ENCODE measurements at places on chromosomes 4 and X.

DNA sequence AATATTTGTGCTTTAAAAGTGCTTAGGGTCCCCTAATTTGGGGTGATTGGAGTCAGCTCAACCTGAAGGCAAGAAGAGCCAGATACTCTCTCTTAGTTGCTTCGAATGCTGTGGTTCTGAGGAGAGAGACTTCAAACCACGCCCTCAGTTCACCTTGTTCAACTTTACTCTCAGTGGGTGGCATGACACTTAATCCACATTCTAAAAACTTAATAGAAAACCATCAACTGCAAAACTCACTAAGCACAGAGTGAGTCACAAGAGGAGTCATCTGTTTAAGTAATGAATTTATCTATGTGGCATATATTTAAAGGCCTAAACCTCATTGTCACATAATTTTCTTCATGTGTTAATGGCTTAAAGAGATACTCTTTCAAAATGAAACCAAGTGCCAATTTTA is 99.5 kb upstream of the SLC4A4 start:
- no peak for DNase-seq

- peak; percentile 53 for DNase-seq
Measured at GRCh38 chr4:112296949-112297880, at the start of gene ALPK1. Gene ALPK1, plus strand, starts transcription at chr4:112297369.

DNA sequence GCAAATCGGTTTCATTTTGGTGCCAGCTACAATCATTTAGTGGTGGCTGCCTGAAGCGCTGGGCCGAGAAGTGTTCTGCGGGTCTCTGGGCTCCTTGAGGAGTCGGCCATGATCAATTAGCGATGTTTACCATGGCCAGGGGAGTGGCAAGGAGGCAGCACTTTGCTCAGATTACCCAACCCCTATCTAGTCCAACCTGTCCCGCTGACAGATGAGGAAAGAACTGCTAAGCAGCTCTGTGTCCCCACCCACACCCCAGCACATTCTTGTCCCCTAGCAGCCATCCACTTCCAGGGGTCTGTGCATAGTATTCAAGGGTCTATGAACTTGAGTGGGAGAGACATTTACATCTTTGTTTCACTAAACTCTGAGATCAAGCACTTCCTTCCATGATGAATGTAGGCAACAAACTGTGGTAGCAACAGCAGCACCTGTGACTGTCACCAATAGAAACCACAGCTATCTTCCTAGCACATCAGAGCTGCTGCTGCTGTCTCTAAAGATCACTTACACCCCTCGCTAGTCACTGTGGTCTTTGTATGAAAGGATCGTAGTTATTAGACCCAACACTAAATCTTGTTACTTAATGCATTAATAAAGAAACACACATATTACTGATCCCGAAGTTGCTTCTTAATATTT is 331.6 kb downstream of the BCOR start:
- no peak for DNase-seq

- no peak for DNase-seq
Measured at GRCh38 chrX:12758291-12758690, 32.9 kb upstream of the PRPS2 start.
